Colonic mucosa (tissue), 4 donors: ENCODE measurements at places on chromosomes 4 and X.
A peak's percentile ranks its signal among the peaks of the same experiment; 100 is the strongest.

DNA sequence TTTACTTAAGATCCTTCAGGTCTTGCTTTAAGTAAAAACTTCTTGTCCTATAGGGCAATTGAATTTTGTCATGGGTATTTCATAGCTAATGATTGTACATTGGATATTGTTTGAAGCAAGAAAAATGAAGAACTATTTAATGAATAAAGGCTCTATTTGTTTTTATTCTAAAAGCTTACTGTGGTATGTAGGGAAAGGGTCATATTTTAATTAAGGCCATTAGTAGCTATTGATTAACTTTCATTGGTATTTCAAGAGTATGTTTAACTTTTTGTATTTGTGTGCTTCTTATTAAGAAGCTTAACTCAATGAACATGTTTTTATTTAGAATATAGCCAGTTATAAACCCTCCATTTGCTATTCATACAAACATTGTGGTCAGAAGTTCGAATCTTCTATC lies 1951.8 kb upstream of the ADGRL3 start:
- no peak for DNase-seq

DNA sequence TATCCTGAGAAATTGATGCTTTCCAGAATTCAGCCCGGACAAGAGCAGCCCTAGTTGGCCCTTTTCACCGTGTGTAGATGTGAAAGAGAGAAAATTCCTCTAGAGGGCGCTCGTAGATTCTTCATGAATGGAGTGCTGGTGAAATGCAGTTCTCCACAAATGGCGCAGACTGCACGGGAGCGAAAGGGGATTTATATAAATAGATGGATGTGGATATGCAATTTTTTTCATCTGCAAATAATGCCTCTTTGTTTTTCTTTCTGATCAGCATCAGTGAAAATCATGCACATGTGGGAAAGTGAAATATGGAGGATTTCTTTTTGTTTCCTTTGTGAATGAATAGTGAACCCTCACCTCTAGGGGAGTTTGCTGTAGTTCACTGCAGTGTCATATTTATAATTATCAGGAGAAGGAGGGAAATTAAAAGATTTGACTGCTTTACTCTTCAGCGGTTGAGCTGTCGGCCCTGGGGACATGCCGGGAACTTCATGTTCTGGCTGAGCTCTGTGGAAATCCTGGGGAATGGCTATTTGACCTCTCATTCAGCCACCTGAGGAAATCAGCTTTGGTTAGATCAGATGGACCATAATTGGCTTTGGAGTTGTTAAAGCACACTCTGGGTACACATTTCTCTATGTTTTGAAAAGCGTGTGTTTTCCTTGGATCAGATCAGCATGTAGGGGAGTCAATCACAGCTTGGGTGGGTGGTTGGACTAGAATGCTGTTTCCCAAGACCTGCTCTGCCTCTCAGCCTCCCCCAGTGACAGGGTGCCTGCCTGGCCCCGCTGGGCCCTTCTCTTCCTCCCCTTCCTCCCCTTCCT lies 115.0 kb upstream of the SHISA3 start:
- peak; percentile 59 for DNase-seq

- no peak for DNase-seq
These were observed 32.1 kb downstream of the SLC34A2 start for GRCh38 chr4:25687773-25688172.

GRCh38 chr4:173167758-173168395 lies 734 bp upstream of the GALNT7 start:
- peak; percentile 66 for DNase-seq

- DNase-seq, result no peak
These were observed 235.4 kb downstream of the HNRNPD start for GRCh38 chr4:82138374-82138773.

DNA sequence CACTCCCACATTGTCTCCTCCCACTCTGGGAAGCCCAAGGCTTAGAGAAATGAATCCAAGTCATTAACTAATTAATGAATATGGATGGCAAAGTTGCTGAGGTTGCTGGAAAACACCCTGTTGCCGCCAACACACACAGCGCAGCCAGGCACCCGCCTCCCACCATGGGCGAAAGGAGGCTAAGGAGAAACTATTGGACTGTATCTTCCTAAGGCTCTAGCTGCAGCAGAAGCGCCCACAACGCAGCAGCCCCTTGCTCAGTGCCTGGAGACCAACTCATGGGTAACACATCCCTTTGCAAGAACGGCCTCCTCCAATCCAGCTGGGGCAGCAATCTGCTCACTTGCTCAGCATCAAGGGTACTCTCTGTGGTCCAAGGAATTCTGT lies 34.2 kb downstream of the TSC22D3 start:
- no peak for DNase-seq

- DNase-seq, result no peak
These were observed 37.6 kb upstream of the ERVMER34-1 start for GRCh38 chr4:52788806-52789205.

- DNase-seq, result no peak
These were observed 11.4 kb downstream of the IL9R start for GRCh38 chrX:156008915-156009314.

- no peak for DNase-seq
These were observed 191.7 kb upstream of the EPHA5 start for GRCh38 chr4:65861993-65862392.

GRCh38 chr4:122744229-122744628 lies 11.7 kb downstream of the BBS12 start:
- no peak for DNase-seq

GRCh38 chrX:134717698-134718097 lies 59.4 kb upstream of the PLAC1 start:
- DNase-seq, result no peak

DNA sequence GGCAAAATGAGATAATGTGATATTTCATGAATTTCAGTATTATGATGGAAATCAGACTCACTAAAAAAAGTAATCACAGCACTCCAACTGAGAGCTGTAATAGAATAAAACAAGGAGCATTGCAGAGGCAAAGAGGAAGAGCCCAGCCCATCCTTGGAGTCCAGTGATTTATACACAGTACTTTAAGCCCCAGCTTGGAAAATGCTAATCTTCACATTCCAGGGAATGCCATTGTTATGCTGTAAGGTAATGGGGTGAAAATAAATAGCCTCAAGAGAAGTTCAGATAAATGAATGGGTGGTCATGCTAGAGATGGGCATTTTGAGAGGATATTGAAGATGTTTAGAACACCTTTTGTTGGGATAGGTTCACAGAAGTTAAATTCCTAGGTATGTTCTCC lies 190.3 kb upstream of the TAPT1 start:
- no peak for DNase-seq

DNA sequence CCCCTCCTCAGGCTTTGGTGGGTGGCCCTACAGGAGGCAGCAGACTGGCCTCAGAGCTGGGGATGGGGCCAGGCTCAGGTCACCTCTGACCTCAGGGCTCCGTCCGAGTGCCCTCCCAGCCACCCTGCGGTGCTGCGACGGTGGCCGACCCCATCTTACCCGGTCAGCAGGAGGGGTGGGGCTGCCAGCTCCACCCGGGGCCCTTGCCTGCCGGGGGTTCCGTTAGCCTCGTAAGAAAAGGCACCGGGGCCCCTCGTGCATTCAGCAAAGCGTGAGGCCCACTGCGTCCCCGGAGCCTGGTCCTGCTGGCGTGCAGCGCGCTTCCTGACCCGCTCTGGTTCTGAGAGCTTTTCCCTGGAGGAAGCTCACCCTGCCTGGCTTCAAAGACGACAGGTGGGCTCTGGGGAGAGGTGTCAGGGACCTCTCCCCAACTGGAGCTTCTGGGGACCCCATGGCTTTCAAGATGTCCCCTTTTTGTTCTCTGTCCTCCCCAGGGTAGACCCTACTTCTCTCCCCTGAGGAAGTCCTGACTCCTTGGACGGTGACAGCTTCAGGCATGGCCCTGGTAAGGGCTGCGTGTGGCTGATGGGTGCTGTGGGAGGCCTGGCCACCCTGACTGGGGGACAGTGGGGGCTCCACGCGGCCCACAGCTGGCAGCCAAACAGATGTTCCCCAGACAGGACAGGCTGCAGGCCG lies 15.9 kb downstream of the FGFRL1 start:
- DNase-seq, result no peak

- DNase-seq, result no peak
These were observed 152.7 kb downstream of the RELL1 start for GRCh38 chr4:37533286-37534033.
